GM19239 (cell line): ENCODE measurements at places on chromosomes 2 and 18.

- no peak for DNase-seq
Measured at GRCh38 chr2:241901500-241902351, 32.2 kb downstream of the RTP5 start.

GRCh38 chr2:9638532-9638931 is 7.7 kb upstream of the YWHAQ start:
- no peak for DNase-seq

- no peak for DNase-seq
Measured at GRCh38 chr2:133365117-133365516, 203.1 kb downstream of the NCKAP5 start.

- no peak for DNase-seq
Measured at GRCh38 chr2:18311420-18312195, 248.8 kb downstream of the RDH14 start.

GRCh38 chr2:88452980-88453582 is 588 bp upstream of the FOXI3 start:
- no peak for DNase-seq

DNA sequence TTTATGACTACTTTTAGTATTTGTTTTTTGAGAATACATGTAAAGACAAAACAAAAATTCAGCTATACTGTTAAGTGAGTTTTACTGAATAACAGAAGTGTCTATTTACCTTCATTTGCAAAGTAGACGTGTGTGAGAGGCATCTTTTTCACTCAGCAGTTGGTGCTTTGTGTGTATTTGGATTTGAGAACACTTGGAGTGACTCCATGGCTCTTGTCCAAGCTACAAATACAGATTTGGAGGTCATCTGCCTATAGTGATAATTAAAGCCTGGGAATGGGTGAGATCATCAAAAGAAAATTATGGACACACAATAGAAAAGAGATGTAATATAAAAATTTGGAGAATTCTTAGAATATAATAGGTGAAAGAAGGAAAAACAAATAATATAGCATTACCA is 6.2 kb downstream of the NAB1 start:
- no peak for DNase-seq

DNA sequence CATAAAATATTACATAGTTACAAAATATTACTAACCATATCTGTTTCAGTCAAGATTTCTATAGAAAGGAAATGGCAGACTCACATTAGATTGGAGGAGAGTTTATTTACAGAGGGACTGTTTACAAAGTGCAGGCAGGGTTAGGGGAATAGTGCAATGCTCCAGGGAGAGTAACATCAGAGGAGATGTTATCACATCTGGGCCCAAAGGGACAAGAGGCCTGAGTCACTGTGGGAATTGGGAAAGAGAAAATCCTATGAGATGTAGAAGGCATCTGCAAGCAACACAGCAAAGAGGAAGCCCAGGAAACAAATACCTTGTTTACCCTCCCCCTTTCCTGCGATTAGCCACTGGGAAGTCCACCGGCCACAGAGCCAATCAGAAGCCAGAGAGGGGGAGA is 227.3 kb upstream of the TANK start:
- no peak for DNase-seq

DNA sequence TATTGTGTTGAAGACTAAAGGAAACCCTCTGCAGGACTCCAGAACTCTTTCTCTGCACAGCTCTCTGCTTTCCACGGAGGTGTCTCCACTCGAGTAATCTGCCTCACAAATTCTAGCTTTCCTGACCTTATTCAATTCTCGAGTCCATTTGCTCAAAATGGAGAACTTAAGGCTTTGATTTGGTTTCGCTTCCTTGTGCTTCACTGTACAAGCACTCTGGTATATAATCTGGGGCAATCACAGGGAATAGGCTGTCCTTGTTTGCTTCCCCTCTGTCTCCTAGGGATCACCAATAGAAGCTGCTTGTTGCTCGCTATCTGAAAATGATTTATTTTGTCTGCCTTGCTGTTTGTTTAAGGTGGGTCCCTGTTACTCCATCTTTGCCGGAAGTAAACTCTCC is 129.1 kb upstream of the DOCK10 start:
- no peak for DNase-seq

DNA sequence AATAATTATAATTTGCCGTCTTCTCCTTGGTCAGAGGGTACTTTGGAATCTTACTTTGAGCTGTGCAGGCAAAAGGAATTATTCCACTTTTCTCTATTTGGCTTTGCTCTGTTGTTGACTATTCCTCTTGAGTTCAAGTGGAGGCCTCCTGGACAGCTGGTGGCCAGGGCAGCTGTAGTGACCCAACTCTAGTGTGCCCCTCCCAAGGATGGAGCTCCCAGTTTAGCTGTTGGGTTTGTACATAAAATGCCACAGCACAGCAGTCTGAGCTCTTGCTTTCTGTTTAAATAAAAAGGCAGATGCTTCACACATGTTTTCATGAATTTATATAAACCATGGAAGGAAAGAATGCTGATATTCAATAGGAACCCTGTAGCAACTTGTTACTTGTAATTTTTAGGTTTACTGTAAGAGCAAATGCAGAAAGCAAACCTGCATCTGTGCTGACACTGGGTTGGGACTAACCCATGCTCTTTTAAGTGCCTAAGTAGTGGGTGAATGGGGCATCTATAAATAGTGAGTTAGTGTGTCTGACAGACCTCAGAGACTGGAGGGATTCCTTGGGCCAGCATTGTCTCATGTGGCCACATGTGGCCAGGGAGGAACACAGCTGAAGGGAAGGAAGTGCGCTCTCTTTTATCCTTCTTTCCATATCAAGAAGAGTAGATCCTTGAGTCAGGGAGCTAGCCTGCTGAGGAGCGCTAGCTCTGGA is 121.8 kb downstream of the FHOD3 start:
- DNase-seq: no peak

DNA sequence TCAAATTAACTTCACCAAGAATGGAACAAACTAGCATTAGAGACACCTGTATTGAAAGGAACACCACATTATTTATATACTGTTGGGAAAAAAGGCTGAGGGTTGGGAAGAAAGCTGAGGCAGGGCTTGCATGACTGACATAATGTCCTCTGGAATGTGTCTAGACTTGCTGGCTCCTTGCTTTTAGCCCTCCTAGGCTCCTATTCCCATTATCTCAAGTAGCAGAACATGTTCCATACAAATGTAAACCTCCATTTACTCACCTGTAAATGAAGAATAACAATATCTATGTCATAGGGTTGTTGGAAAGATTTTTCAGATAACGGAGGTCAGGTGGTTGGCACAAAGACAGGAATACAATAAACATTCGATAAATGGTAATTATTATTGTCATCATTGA is 976 bp upstream of the ACADL start:
- DNase-seq: no peak

- no peak for DNase-seq
Measured at GRCh38 chr2:61463769-61464475, 7.0 kb downstream of the USP34 start.

GRCh38 chr2:41061356-41061755 is 609.5 kb upstream of the SLC8A1 start:
- DNase-seq: no peak

GRCh38 chr2:170930131-170930990 is 1.3 kb downstream of the GORASP2 start:
- peak; percentile 58 for DNase-seq

GRCh38 chr2:222594679-222595078 is 61.2 kb downstream of the FARSB start:
- DNase-seq: no peak
